Thyroid gland (tissue), 4 donors: ENCODE measurements at places on chromosomes 11 and 22. TPM values are rescaled to one million over a fixed set of nuclear protein-coding genes. Genes with fewer than 3 reads are reported as not detected.

The LGR4 gene
- total RNA-seq = 53.0 TPM

The APOL6 gene
- total RNA-seq = 23.8 TPM

- no peak for DNase-seq
- H3K27me3 ChIP-seq = no peaks in the 10 kb centered on the region
- H3K4me3 ChIP-seq = no peak overlapping the region
- no peak overlapping the region for H3K27ac ChIP-seq
Observed at GRCh38 chr11:72546866-72547265, 112.5 kb upstream of the CLPB start.

- no peak overlapping the region for H3K27ac ChIP-seq
- H3K4me1 ChIP-seq = peaks cover 5% of the 10 kb centered on the region
- H3K36me3 ChIP-seq = no peaks in the 10 kb centered on the region
- H3K4me3 ChIP-seq = no peak overlapping the region
Observed at GRCh38 chr22:41826021-41826420, 6.9 kb upstream of the SREBF2 start.

DNA sequence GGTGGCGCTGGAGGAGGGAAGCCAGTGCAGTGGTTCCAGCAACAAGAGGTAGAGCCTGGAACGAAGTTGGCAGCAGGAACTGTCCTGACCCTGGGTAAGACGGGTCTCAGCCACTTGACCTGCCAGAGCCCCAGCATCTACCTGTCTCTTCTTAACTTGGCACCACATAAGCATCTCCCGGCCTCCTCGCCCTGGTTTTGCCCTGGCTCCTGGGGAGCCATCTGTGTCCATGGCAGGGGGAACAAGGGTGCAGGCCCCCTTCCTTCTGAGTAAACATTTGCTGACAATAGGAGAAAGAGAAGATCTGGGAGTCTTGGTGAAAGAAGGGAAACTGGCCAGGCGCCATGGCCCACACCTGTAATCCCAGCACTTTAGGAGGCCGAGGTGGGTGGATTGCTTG lies 12.8 kb downstream of the P2RY2 start:
- DNase-seq = peak; percentile 2
- H3K27ac ChIP-seq = no peak overlapping the region
- H3K27me3 ChIP-seq = no peaks in the 10 kb centered on the region
- no peak overlapping the region for H3K4me3 ChIP-seq
- H3K36me3 ChIP-seq = peaks cover 11% of the 10 kb centered on the region

- H3K27me3 ChIP-seq = no peaks in the 10 kb centered on the region
- no peak overlapping the region for H3K27ac ChIP-seq
- peaks cover 19% of the 10 kb centered on the region for H3K4me1 ChIP-seq
- no peak for DNase-seq
- H3K36me3 ChIP-seq = no peaks in the 10 kb centered on the region
- no peak overlapping the region for H3K4me3 ChIP-seq
Observed at GRCh38 chr11:75344186-75344585, 7.3 kb downstream of the ARRB1 start.

- DNase-seq = peak; percentile 21
- H3K36me3 ChIP-seq = no peaks in the 10 kb centered on the region
- no peak overlapping the region for H3K4me3 ChIP-seq
Observed at GRCh38 chr11:106208760-106209159, 131.3 kb downstream of the AASDHPPT start.

The TMEM223 gene
- total RNA-seq = 14.5 TPM
